NK-92 treated with Interleukin-12 subunit alpha and Interleukin-12 subunit beta, amount 100 ng/mL, for 24 hours (cell line): ENCODE measurements at places on chromosomes 2 and 18.

- DNase-seq, result no peak
Measured at GRCh38 chr2:22525681-22526080, 859.3 kb upstream of the KLHL29 start.

DNA sequence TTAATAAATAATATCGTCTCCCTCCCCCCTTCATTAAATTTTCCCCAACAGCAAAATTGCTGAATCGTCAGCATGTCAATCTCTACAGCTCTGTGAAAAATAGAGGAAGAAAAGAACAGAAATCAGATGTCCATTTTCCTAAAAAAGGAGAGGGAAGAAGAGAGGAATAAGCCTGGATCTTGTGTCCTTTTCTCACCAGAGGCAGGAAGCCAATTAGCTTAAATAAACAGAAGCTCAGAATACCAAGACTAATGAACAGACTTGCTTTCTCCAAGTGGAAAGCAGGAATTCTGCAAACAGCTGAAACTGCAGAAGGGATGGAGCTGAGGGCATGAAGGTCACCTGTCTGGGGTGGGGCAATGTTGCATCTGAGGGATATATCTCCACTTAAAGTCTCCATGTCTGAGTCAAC, 265.7 kb downstream of the CCDC85A start:
- no peak for DNase-seq

- no peak for DNase-seq
Measured at GRCh38 chr2:143734507-143734906, 605.3 kb downstream of the ARHGAP15 start.

DNA sequence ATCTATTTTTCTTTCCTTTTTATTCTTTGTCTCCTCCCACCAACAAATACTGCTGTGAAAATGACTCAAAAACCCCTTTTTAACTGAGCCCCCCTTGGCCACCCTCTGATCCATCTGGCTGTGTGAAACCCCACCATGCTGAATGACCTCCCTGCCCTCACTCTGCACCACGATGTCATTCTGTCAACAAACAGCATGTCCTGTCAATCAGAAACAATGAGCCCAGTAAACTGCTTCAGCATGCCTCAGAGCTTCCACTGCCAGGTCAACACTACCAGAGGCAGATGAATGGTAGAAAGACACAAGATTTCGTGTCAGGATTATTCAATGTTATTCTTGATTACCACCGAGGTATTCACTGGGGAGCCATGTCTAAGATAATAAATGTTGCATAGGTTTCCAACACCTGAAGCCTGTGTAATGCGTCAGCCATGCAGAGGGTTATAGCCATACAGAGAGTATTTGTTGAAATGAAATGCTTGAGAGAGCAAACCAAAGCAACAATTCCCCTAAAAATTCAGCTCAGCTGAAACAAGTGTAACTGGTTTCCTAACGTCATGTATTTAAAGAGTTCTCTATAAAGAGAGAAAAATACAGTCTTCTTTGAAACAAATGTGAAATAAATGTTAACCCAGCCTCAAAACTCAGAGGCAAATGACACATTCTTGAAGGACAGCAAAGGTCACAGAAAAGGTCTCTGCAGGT, 76.7 kb downstream of the LRP2 start:
- DNase-seq, result no peak

DNA sequence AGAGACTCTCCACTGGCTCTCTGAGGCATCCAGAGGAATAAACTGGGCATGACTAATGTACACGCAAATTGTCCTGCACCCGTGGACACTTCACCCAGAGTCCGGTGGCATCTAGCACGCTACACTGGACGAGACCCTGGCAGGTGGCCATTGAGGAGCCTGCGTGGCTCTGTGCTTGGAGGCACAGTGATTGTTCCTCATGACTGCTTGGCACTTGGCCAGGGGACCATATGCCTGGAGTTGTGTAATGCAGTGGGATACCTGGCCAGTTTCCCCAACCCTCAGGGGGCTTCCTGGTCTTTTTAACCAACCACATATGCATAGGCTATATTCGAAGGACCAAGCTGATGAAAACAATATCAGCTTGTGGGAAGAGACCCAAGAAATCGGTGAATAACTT, 66.6 kb downstream of the MTCL1 start:
- DNase-seq, result no peak

DNA sequence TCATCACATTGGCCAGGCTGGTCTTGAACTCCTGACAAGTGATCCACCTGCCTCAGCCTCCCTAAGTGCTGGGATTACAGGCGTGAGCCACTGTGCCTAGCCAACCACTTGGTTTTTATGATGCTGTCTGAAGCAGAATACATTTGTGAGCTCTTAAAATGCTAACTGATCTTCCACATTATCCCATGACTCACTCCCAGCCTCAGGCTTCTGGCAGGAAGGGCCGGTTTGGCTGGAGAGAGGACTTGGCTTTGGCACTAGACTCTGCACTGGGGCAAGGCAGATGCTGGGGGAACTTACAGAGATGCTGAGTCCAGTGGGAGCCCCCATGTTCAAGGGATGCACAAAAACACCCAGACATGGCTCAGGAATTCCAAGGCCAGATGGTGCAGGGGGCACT, 40.5 kb upstream of the SH3BP4 start:
- DNase-seq, result no peak

DNA sequence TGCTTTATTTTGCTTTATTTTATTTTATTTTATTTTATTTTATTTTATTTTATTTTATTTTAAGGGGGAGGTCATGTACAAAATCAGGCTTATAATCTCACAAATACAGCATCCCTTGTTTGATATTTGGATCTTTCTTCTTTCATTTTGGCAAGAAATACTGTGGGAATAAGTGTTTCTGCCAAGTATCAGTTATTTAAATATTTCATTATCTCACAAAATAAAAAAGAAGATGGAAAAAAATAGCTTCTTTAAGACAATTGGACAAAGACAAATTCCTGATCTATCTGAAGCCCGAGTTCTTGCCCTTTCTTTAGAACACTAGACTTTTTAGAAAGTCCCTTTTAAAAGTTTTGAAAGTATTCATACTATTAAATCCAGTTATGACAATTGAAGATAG, 560.5 kb upstream of the ZEB2 start:
- DNase-seq, result no peak

- DNase-seq, result no peak
Measured at GRCh38 chr2:56981554-56981953, 797.8 kb downstream of the CCDC85A start.

DNA sequence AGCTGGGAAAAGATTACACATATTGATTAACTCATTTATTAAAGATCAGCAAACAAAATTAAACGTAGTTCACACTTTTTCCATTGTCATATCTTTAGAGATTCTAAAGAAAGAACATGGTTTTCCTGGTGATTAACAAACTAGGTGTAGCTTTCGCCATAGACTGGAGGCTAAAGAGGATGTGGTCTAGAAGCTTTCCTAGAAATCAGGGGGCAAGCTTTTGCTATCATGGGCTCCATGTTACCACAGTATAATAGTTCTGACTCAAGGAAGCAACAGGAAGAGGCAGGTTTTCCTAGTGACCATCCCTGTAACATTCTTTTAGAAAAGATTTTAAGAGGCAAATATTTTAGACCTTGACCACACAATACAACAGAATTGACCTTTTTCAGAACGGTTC, 232.7 kb downstream of the METTL4 start:
- no peak for DNase-seq

DNA sequence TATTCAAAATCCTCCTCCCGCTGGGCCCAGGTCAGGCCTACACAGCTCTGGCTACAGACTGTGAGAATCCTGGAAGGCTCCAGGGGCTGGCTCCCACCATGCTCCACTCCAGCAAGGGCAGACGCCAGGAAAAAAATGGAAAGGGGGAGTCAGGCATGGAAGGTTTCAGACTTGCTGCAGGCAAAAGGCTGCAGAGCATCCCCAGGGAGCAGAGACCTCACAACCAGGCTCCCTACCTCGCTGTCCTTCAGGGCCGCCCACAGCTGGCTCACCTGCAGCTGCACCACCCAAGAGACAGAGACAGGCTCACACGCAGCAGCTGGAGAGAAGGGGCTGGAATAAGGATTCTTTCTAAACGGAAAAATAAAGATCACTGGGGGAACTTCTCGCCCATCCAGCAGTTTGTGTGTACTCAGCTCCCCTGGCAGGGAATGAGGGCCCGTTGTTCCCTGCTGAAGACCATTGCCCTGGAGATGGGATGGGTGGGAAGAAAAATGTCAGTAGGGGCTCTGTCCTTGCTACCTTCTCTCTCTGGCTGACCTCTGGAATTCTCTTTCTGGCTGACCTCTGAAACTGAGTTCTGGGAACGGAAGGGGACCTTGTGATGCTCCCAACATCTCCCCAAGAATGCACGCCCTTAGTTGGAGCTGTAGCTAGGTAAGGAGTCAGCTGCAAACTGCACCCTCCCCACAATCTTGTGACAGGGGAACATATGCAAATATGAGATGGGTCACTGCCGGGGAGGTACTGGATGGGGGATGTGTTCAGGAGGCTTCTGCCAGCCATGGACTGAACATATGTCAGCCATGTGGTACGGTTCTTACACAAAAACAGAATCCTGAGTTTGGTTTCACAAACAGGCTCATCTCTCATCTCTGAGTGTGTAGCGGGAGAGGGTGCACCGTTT, 34.5 kb downstream of the BCL2 start:
- no peak for DNase-seq

GRCh38 chr2:45237128-45237527, 227.9 kb upstream of the SIX2 start:
- no peak for DNase-seq

- DNase-seq, result no peak
Measured at GRCh38 chr2:26901326-26902183, 53.6 kb downstream of the DPYSL5 start.

GRCh38 chr18:48607056-48607984, 68.5 kb downstream of the CTIF start:
- DNase-seq, result no peak

DNA sequence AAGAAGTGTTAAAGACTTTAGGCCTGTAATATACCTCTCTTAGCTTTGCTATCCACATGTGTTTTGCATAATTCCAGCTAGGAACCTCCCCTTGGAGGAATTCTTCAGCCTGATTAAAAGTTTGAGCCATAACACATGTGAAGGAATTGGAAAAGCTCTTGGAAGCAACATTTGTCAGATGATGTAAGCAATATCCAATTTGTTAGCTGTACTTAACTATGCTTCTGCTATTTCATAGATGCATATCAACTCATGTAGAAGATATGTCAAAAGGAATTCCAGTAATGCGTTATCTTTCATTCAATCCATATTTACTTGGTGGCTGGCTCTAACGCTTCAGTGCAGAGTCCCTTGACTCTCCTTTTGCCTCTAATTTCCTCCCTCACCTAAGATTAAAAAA, 46.2 kb downstream of the PKP4 start:
- DNase-seq, result no peak

DNA sequence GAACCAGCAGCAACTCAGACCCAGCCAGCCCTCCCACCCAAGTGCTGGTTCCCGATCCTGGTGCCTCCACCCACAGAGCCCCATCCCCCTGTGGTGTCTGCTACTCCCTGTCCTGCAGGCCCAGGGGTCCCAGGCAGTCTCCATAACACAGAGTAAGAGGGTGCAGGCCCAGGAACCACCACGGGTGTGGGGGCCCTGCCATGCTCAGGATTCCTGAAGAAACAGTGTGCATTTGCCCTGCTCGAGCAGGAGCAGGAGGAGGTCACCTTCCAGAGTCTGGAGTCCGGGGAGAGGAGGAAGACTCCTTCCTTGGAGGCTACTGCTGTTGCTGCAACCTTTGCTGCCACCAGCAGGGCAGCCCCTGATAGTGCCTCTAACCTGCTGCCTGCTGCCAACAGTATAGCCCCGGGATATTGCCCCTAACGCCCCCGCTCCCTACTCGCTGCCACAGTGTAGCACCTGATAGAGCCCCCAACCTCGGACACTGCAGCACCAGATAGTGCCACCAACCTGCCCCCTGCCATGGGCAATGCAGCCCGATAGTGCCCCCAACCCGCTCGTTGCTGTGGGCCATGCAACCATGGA, 46.8 kb upstream of the ANKRD62 start:
- no peak for DNase-seq

- DNase-seq, result no peak
Measured at GRCh38 chr2:680496-680895, 3.3 kb upstream of the TMEM18 start.

DNA sequence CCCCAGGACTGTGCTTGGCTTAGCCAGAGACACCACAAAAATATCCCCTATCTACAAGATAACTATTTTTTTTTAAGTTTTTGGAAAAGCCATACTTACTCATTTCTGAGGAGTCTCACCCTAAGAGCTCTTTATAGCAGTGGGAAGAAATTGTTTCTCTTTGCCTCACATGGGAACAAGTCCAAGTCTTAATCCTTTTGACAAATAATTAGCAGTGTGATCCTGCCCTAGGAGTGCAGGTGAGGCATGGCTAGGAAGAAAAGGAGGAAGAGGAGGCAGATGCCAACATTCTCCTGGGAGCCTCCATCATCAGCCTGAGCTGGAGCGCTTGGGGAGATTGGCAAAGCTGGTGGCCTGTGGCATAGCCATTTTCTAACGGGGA, 115.6 kb downstream of the STPG4 start:
- no peak for DNase-seq

GRCh38 chr2:198596985-198597384, 792.6 kb downstream of the PLCL1 start:
- DNase-seq, result no peak

GRCh38 chr18:48913201-48913600, 37.6 kb downstream of the SMAD7 start:
- peak; percentile 38 for DNase-seq

DNA sequence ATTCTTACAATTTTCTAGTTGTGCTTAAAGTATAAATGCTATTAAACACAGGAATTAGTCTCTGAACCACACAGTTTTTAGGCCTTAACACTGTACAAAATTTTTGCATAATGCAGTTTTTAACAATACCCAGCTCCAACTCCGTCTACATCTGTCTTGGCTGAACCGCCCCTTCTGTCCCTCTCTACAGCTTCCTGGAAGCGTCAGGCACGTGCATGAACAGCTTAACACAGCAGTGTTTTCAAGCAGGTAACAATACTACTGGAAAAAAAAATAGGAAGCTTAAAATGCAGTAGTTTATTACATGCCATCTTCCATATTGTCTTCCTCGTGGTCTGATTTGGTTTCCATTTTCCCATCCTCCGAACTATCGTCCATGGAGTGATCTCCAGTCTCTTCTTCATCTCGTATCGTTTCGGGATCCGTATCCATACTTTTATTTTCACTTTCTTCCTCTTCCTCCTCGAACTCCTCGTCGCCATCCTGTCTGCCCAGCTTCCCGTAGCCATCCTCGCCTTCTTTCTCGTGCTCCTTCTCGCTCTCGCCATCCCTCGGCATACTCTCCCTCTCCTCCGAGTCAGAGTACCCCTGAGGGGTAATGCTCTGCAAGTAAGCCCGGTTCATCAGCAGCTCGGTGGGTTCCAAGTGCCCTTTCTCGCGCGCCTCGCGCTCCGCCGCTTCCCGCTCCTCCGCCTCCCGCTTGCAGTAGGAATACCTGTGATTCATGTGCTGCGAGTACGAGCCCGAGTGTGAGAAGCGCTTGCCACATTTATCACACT, 130.6 kb downstream of the ZEB2 start:
- no peak for DNase-seq
